ENCODE measurements at places on chromosomes 6 and 20.

DNA sequence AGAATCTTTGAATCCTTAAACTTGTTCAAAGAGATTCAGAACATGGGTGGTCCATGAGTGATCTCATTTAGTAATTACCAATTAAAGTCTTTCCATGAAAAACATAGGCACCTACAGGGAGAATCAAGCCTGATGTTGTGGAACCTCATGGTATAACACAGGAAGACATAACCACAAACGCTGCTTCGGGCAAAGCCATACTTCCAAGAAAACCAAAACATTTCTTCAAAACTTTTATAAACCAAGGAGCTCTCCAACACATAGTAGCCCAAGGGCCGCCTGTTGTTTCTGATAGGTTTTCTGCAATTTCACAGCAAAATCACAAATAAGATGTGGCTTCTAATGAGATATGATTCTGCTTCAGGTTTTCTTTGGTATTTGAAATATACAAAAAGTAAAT, 2.5 kb downstream of the CHD6 start:
- DNase-seq: no peak

- DNase-seq: no peak
These were observed 108.7 kb upstream of the CNKSR3 start for GRCh38 chr6:154619146-154619545.

GRCh38 chr20:44478206-44478605, 2.5 kb downstream of the TTPAL start:
- no peak for DNase-seq

- no peak for DNase-seq
These were observed 1.5 kb upstream of the SLC22A1 start for GRCh38 chr6:160120087-160120486.

GRCh38 chr6:112488238-112488637, 141.1 kb downstream of the RFPL4B start:
- no peak for DNase-seq

GRCh38 chr6:97524811-97525210, 241.8 kb upstream of the MMS22L start:
- DNase-seq: no peak

- no peak for DNase-seq
These were observed 349.0 kb downstream of the PRL start for GRCh38 chr6:21947731-21948386.

- DNase-seq: no peak
These were observed 3.0 kb upstream of the C4A start for GRCh38 chr6:31978831-31979230.

DNA sequence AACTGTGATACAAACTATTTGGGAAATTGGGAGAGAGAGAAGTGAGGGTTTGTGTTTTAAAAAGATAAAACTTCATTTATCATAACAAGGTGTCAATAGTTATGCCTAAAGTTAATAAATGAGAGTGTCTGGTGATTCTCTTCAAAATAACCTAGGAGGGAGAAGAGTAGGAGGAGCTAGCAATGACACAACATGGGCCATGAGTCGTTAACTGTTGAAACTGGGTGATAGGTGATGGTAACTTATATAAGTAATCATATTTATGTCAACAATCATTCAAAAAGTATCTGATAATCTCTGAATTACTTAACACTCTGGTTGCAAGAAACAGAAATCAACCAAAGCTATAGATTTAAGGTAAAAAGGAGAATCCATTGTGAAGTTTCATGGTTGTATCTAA, 46.8 kb upstream of the INSM1 start:
- DNase-seq: no peak

GRCh38 chr20:47988676-47989075, 203.4 kb upstream of the SULF2 start:
- DNase-seq: no peak

- DNase-seq: no peak
These were observed 39.6 kb upstream of the CD93 start for GRCh38 chr20:23125625-23126191.
